CMK (cell line): ENCODE measurements at places on chromosomes 3 and 15.

GRCh38 chr3:160010578-160010977 lies 21.9 kb downstream of the IL12A start:
- DNase-seq = no peak

DNA sequence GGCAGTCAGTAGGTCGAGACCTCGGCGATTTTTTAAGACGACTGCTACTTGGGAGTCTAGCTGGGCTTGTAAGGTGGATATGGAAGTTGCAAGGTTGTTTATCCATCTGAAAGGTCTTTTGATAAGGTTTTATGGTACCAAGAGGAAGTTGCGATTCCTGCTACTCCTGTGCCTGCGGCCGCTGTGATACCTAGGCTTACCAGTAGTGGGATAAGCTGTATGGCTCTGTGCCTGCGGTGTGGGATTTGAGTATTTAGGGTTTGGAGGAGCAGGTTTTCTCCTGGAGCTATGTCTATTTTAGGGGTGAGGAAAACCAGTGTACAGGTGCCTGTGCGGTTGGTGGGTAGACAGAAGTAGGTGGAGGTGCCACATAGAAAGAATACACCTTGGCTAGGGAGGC lies 1059.8 kb downstream of the SI start:
- no peak for DNase-seq

DNA sequence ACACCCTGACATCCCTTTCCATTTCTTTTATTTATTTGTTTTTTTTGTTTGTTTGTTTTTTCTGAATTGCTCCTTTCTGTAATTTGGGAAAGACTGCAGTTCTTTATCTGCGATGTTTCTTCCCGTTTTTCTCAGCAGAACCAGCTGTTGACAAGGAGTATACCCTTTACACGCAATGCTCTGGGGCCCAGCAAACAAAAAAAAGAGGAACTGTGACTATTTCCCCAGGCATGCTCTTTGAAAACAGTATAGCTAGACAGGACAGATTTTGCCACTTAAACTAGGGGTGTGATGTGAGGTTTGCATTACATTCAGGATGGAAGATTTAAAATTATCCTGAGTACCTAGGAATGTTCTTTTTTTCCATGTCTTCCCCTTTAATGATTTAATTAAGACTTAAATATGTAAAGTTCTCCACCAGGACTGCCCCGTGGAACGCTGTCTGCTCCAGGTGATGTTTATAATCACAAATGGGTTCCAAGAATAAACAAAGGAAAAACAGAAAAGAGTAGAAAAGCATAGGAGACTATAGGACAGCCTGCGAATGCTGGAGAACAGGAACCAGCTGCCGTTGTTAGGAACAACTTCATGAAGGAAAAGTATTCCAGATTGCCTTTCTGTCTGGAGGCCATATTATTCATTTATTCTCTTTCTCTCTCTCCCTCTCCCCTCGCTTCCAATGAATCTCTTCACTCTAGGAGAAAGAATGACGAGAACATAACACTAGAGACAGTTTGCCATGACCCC lies 43.3 kb downstream of the TGFBR2 start:
- no peak for DNase-seq

GRCh38 chr15:51229907-51230330 lies 108.5 kb downstream of the CYP19A1 start:
- DNase-seq = no peak

DNA sequence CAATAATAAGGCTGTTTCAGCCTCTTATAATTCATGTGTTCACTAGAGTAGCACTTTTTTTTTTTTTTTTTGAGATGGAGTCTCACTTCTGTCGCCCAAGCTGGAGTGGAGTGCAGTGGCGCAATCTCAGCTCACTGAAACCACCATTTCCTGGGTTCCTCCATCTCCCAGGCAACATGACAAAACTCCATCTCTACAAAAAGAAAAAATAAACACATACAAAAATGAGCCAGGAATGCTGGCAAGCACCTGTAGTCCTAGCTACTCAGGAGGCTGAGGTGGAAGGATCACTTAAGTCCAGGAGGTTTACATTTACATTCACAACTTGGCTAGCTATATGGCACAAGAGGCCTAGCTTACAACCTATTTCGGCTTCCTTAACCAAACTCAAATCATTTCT lies 6.8 kb downstream of the USP4 start:
- no peak for DNase-seq

GRCh38 chr15:31500766-31501449 lies 174.3 kb downstream of the KLF13 start:
- no peak for DNase-seq

- DNase-seq = no peak
Measured at GRCh38 chr3:48352546-48352945, 19.1 kb upstream of the SPINK8 start.

GRCh38 chr3:113897373-113897777 lies 50.4 kb upstream of the ZDHHC23 start:
- DNase-seq = no peak

- no peak for DNase-seq
Measured at GRCh38 chr3:59256230-59256629, 206.4 kb upstream of the CFAP20DC start.

GRCh38 chr3:24508423-24508839 lies 13.8 kb upstream of the THRB start:
- no peak for DNase-seq

DNA sequence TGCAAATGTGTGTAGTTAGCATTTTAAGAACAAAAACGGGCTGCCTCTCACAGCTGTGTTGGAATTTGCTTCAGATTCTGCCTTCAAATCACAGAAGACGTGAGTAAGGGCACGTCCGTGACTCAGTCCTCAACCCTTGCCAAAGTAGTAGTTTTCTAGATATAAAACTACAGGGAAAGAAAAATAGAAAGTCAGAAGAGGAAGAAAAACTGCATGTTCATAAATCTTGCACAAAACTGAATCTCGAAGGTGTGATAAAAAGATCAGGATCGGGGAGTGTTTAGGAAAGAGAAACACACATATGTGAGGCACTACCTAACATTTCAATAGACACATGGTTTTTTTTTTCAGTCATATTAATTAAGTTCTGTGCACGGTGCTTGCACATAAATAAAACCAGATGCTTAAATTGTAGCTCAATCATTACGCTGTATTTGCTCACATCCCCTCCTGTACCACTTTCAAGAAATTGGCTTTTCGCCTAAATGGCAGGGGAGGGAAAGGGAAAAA lies 71.7 kb downstream of the P3H2 start:
- DNase-seq = no peak

- no peak for DNase-seq
Measured at GRCh38 chr3:183500319-183500718, 55.2 kb downstream of the KLHL6 start.

GRCh38 chr3:2158828-2159227 lies 60.2 kb downstream of the CNTN4 start:
- no peak for DNase-seq

DNA sequence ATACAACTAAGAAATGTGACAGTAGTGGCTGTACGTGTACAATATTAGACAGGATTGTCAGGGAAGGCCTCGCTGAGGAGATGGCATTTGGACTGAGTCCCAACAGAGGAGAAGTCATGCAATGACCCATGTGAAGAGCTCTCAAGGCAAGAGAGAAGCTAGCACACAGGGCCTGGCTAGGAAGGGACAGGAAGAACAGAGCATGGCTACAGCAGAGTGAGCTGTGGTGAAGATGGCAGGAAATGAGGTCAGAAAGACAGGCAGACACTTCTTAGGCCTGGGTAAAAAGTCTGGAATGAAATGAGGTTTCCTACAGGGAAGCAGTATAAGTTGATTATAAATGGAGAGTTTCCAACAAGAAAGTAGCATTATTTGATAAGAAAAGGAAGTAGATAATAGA lies 33.2 kb upstream of the LEKR1 start:
- no peak for DNase-seq

GRCh38 chr3:156664831-156665178 lies 9.6 kb upstream of the TIPARP start:
- no peak for DNase-seq

GRCh38 chr15:21262851-21263425 lies 177.4 kb downstream of the POTEB3 start:
- DNase-seq = no peak

DNA sequence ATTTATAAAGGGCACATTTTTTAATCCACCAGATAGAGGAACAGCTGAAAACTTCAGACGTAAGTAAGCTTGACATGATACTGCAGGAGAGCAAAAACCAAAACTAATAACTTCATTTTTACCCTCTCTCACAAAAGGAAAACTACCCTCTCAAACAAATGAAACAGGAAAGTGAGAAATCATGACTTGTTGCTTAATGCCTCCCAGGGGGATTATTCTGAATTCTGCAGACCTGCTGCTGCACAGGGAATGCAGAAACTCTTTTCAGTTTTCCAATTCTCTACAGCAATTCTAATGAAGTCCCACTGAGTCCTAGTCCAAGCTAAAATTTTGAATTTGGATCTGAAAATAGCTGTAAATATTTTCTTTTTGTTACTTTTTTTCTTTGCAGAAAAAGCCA lies 637.1 kb upstream of the CCDC54 start:
- DNase-seq = no peak

DNA sequence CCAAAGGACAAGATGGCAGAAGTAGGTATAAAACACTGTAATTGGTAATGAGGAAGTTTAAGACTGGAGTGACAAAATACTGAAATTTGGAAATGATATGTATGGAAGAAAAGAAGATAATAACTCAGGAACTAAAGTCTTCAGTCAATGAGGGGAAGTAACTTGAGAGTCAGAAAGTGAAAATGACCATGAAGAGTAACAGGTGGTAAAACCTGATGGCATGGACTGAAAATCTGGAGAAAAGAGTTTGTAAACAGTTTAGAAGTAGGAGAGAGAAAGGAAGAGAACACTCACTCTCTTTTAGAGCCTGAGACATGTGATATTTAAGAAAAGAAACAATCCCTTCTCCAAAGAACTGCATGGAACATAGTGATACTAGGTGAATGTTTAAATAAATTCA lies 387.9 kb downstream of the PYDC2 start:
- no peak for DNase-seq

- DNase-seq = no peak
Measured at GRCh38 chr15:25433118-25433865, 5.5 kb downstream of the UBE3A start.

GRCh38 chr3:8775181-8775580 lies 5.8 kb upstream of the OXTR start:
- no peak for DNase-seq

DNA sequence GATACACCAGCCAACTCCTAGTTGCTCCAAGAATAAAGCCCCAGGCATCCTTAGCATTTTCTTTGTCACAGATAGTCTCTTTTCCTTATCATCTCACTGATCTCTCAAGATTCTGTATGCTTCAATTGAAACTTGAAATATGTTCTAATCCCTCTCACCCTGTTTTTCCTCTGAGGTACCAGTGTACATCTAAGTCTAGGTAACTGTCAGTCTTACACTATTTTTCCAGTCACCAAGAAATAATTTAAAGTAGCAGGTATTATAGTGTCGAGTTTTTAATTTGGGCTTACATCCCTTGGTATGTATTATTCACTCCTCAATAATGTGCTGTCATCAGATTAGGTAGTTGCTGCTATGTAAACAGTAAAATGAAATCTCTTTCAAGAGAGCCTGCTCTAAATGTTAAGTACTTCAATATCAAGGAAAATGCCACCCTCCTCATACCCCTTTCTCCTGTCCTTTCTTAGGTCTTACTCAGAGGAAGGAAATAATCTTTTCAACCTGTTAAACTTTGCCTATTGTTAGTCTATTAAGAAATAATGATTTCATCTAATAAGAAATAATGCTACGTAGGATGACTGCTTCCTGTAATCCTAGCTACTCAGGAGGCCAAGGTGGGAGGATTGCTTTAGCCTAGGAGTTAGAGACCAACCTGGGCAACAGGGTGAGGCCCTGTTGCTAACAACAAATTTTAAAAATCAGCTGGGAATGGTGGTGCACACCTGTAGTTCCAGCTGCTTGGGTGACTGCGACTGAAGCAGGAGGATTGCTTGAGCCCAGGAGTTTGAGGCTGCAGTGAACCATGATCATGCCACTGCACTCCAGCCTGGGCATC lies 39.8 kb downstream of the TSC22D2 start:
- DNase-seq = no peak

DNA sequence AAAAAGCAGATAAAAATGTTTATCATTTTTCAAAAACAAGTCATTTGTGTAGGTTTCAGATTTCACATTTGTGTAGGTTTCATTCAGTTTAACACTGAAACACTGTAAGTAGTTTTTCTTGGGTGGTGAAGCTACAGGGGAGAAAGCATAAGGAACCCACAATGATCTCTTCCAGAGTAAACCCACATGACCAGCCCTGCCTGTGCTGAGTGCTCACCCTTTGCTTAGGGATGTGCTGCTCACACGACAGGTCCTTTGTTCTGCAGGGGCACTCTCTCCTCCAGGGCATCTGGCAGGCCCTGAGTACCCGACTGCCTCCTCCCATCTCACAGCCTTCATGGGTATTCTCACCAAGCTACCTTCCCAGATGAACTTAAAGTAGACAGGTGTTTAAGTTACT lies 28.9 kb downstream of the ZXDC start:
- no peak for DNase-seq

DNA sequence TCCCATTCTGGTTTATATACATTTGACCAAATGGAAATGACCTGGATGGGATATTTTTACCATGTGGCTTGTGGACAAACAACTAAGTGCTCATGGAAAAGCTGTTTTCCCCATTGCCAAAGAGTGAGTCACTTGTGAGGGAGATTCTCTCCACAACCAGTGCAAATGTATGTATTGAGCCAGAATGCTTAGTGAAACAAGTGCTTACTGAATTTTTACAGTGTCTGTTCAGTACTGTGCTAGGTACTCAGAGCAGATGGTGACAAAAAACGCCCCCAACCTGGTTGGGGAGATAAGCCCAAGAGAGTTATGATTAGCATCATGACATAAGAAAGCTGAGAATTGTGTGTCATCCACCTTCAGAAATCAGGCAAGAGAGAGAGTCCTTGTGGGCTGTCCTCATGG lies 2.3 kb downstream of the CHP1 start:
- no peak for DNase-seq

- DNase-seq = no peak
Measured at GRCh38 chr3:127715532-127715931, 42.8 kb downstream of the ABTB1 start.

- DNase-seq = peak; percentile 0
Measured at GRCh38 chr3:134931045-134931785, 136.2 kb downstream of the EPHB1 start.

GRCh38 chr3:68773401-68773800 lies 158.9 kb downstream of the TAFA4 start:
- DNase-seq = no peak

DNA sequence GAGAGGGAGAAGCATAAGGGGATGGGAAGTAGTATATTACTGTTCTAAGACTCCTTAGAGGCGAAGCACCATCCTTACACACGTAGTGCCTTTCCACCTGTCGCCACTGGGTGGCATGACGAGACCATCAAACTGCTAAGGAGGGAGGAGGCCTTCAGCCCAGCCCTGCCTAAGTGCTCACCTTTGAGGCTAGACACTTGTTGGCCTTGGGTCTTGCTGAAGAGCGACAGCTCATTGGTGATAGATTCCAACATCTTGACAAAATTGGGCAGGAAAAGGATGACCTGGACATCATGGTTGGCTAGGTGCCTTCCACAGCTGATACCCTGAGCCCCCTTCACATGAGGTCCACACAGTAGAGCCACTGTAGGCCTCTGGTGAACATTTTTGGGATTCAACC lies 19.6 kb downstream of the CLK3 start:
- DNase-seq = peak; percentile 59

GRCh38 chr3:193830791-193831191 lies 237.8 kb downstream of the OPA1 start:
- no peak for DNase-seq
